Upper lobe of left lung (tissue), 6 donors: ENCODE measurements at places on chromosomes 11 and 22.
A peak's percentile ranks its signal among the peaks of the same experiment; 100 is the strongest.

GRCh38 chr11:6417907-6418556, 862 bp downstream of the APBB1 start:
- DNase-seq, result no peak

DNA sequence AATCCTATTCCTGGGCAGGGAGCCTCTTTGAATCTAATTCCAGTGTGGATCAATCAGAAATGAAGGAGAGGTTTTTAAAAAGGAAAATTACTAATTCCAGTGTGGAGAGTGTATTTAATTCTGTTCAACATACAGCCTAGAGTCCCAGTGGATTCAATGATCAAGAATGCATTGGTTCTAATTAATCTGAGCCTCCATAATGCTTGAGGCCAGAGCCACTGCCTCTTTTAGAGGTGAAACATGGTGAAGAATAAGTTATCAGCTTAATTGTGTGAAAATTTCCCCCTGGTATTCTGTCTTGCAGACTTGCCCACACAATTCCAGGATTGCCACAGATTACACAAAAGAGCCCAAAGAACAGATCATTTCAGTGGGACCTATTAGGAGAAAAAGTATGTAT, 87.7 kb downstream of the TECTA start:
- no peak for DNase-seq

GRCh38 chr11:122140500-122140899, 24.5 kb upstream of the BLID start:
- DNase-seq, result no peak

DNA sequence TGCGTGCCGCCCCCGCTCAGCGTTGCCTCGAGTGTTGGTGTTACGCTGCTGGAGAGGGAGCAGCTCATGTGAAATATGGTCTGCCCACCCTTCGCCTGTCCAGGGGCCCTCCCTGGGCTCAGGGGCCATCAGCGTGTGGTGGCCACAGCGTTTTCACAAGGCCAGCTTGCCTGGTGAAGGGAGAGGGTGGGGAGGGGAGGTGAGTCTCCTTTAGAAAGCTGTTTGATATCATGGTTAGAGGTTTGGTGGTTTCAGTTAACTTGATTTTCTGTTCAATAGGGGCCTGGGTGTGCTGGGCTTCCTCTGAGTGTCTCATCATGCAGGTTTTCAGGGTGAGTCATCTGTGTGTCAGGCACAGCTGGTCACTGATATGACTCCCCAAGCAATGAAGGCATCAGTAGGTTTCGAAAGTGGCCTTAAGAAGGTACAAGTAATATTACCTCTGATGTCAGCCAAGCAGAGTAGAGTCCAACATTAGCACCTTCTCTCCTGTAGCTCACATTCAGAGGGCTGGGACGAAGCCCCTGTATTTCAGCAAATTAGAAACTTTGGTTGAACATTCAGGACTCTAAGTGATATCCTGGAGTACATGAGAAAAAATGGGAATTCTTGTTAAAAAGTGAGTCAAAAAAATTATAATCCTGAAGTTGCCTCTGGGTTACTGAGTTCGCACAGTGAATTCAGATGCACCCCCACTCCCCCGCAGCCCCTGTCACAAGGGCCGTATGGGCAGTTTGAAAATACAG, 172.5 kb downstream of the TBC1D22A start:
- peak; percentile 79 for DNase-seq

DNA sequence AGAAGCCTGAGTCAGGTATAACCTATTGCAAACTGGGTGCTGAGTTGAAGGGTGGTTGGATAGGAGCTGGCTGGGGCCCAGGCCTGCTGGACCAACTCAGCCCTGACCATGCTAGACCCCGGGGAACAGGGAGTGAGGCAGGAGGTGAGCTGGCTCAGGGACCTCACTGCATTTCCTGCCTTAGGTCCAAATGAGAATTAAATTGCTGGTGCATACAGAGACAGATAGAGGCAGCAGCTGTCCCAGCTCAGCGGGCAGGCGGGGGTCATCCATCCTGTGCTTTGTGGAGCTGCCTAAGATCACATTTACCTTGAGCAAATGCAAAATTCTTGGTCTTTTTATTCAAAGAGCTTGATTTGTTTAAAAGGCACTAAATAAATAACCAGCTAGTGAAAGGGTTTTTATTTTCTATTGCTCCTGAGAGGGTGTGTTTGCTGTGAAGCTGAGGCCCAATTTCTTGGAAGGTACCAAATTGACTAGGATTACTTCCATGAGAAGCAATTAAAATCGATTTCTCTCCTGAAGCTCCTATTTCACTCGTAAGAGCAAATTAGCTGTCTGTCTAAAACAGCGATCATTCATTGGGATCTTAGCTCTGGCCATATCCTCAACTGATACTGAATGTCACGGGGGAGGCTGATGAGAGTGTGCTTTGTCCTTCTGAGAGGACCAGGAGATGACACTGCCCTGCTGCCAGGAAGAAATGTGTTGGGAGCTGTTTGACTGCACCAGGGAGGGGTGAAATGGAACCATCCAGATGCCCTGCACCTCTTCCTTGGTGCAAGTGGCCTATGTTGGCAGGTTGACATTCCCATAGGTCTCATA, 24.9 kb downstream of the USH1C start:
- DNase-seq, result no peak

GRCh38 chr22:49760630-49761571, 66.8 kb downstream of the BRD1 start:
- no peak for DNase-seq

DNA sequence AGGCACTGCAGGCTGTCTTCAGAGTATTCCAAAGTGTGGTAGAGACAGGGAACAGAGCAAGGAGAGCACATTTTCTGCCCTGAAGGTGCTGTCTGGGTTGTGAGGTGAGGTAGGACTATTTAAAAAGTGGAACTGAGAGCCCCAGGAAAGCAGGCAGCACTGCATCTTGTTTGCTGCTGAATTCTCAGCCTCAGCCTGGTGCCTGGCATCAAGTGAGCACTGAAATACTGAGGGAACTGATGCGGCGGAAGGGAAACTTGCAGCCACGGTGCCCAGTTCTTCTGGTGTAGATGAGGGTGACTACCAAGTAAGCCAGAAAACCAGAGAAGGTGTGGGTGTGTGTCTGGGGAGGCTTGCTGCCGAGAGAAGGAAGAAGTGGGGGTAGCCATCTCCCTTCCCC, 59.5 kb downstream of the TNRC6B start:
- DNase-seq, result no peak

DNA sequence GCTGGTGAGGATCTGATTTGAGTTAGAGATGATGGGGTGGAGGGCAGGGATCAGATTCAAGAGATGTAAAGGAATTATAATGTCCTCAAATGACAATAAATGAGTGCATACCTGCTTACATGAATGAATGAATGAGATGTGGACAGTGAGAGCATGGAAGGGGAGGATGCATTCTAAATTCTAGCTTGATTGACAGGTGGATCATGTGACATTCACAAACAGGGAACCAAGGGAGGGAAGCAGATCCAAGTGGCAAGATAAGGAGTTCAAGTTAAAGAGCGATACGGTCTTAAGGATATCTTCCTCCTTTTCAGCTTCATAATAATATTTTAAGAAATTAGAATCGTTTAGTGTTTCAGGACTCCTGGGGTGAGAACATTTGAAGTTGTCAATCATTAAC, 170.5 kb upstream of the TBCEL start:
- no peak for DNase-seq

- DNase-seq, result peak; percentile 26
Measured at GRCh38 chr11:20353829-20354434, 9.6 kb upstream of the HTATIP2 start.

GRCh38 chr11:70298243-70298915, 27.9 kb downstream of the PPFIA1 start:
- DNase-seq, result no peak

GRCh38 chr11:112997857-112998466, 36.7 kb downstream of the NCAM1 start:
- DNase-seq, result no peak

GRCh38 chr11:112368381-112368780, 107.7 kb upstream of the PLET1 start:
- no peak for DNase-seq

GRCh38 chr11:110269996-110270395, 26.4 kb downstream of the RDX start:
- no peak for DNase-seq

- DNase-seq, result no peak
Measured at GRCh38 chr22:33513388-33514338, 406.6 kb downstream of the LARGE1 start.

DNA sequence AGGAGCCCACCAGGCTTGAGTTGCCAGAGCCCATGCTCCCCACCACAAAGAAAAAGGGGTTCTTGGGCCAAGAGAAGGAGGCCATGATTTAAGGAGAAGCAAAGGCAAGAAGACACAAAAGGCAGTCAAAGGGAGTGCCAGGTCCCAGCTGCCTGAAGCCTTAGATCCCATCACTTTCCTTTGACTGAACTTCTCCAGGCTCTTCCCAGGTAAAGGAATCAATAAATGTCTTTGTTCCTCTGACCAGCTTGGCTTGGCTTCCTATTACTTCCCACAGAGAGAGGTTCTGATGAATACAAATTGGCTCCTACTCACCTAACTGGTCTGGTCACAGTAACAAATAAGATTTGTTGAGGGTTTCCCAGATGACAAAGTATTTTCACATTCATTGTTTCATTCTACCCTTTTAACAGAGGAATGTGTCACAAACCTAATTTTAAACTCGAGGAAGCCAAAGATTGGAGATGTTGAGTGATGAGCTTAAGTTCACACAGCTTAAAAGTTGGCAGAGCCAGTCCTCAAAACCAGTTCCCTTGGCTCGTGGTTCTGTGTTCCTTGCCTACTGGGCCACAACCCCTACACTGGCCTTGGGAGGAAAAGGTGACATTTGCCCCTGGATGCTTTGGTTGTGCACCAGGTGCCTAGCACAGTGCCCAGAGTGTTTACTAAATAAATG, 96.4 kb upstream of the SESN3 start:
- DNase-seq, result no peak

DNA sequence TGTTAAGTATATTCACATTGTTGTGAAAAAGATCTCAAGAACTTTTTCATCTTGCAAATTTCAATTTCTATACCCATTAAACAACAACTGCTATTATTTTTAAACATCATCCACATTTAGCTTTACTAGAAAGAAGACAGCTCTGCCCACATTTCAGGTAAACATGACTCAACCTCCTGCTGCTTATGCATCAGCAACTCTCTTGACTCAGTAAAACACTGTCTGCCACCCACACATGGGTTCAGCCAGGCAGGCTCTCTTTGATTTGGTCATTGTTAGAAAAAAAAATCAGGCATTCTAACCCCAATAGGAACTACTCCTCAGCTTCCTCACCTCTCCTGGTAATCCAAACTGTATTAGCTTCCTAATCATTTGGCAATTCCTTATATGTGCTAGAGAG, 5.1 kb upstream of the ENDOD1 start:
- no peak for DNase-seq

DNA sequence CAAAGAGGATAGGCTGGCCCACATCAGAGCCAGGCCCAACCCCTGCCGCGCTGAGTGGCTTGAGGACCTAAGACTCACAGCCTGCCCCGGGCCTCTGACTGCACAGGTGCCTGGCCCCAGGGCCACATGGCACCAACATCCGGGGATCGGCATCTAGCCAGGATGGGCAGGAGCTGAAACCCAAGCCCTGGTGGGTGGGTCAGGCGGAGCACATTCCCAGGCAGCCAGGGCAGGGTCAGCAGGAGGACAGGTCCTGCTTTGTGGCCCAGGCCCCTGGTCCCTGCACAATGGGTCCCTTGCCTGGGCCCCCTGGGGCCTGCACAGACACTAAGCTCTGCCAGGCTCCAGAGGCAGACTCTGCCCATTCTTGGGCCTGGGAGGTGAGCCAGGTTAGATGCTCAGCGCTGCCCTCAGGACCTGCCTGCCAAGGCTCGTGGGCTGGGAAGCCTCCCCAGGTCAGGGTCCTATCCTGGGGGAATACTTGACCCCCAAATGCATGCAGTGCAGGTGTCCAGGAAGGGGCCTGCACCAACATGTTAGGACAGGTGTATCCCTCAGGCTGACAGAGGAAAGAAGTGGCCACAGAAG, 33.5 kb downstream of the ARVCF start:
- DNase-seq, result no peak

DNA sequence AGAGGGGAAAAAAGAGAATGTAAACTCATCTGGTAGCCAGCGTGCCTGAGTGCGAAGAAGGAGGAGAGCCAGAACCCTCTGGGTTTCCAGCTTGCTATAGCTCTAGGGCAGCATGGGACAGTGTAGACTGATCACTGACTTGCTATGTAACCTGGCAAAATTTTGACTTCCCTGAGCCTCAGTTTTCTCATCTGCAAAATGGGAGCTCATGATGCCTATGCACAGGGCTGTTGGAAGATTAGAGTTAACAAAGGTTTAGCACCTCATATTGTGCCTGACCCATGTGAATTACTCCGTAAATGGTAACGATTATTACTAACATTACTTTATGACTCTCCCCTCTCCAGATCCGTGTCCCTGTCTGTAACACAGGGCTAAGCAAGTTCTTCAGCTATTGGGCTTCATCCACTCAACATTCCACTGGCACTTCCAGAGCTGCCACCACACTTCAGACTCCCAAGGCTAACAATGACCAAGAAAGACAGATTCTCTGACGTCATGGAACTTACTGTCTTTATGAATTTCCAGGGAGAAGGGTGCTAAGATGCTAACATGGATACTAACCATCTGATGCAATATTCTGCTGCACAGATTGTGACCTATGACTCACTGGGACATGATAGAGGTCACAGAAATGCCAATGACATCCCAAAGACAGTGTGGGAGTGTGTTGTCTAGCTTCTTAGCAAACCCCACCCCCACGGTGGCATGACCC, 195.2 kb downstream of the TRIM29 start:
- no peak for DNase-seq

GRCh38 chr11:117435326-117435725, 107.7 kb downstream of the CEP164 start:
- no peak for DNase-seq

DNA sequence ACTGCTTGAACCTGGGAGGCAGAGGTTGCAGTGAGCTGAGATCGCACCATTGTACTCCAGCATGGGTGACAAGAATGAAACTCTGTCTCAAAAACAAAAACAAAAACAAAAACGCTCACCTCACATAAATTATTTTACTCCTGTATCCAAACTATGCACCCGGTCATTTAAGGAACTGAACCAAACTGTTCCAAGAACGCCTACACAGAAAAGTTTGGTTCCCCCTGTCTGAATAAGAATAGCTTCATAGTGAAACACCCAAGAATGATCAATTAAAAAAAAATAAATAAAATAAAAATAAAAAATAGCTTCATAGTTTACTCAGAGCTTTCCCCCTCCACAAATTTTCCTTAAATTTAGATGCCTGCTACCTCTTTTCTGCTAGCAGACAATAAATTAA, 13.7 kb downstream of the NUP98 start:
- no peak for DNase-seq

GRCh38 chr11:8786933-8787332, 104.3 kb downstream of the RPL27A start:
- no peak for DNase-seq
